H4 (cell line): ENCODE measurements at places on chromosomes 3 and 15. TPM values are rescaled to one million over a fixed set of nuclear protein-coding genes. Genes with fewer than 3 reads are reported as not detected.
A peak's percentile ranks its signal among the peaks of the same experiment; 100 is the strongest.

DNA sequence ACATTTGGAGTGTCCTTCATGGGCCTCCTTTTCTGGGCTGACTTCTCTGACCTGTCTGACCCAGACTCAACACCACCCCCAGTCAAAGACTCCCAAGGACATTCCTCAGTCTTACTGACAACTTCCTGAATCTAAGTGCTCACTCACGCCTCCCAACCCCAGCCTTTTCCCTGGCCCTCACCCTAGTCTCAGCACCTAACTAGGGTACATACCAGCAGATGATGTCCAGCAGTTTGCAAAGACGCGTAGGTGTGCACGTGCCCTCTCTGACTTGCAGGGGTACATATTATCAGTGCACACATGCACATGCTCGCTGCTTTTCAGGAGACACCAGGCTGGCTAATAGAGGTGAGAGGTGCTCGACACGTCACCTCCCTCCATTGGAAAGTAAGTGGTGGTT, 38.7 kb upstream of the SLCO2A1 start:
- DNase-seq = no peak

GRCh38 chr3:62824965-62825592, 50.1 kb downstream of the CADPS start:
- no peak for DNase-seq

DNA sequence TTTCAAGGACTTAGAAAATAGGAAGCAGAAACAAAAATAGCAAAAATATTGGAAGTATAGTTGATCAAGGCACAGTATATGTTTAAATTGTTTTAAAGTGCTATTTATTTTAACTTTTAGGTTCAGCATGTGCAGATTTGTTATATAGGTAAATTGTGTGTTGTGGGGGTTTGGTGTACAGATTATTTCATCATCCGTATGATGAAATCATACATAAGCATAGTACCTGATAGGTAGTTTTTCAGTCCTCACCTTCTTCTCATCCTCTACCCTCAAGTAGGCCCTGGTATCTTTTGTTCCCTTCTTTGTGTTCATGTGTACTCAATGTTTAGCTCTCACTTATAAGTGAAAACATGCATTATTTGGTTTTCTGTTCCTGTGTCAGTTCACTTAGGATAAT, 50.9 kb downstream of the KLHL6 start:
- no peak for DNase-seq

The HYAL3 gene
- 1.3 and 2.8 TPM in 2 replicates for total RNA-seq

- DNase-seq = no peak
These were observed 28.5 kb upstream of the POLG start for GRCh38 chr15:89363133-89363532.

- DNase-seq = no peak
These were observed 5.6 kb downstream of the CCR1 start for GRCh38 chr3:46202535-46202934.

The SST gene
- total RNA-seq = not detected in 2 replicates

DNA sequence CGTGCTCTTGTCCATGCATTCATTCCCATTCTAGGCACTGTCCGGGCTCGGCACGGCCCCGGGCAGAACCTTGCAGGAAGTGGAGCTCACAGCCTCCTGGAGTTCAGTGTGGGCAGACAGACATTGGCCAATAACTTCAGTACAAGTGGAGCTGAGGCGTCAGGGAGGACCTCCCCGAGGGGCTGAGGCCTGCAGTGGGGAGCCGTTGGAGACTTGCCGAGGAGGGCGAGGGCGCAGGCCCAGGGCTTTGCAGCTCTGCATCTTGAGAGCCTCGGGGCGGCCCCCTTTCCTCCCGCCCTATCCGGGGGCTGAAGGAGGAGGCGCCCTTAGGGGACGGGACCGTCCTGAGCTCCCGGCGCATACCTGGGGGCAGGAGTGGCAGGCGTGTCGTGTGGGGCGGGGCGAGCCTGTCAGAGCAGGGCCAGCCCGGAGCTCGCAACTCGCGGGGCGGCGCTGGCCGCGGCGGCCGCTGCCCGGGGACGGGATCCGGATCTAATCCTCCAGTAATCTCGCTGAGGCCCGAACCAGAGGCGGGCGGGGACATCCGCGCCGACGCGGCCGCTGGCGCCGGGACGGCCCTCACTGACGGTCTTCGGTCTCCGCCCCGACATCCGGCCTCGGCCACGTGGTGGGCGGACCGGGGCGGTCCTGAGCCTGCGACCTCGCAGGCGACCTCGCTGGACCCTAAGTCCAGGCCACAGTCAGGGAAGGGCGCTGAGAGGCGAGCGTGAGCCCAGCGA, at the start of gene ACY1:
Gene ACY1 (plus strand): TSS at position 698 of the 740 bp plus-strand sequence. CDS start 530 bp downstream, outside the sequence.
- DNase-seq = peak; percentile 55
